ENCODE measurements at places on chromosomes 11 and 22.

- no peak for DNase-seq
Measured at GRCh38 chr11:1502168-1502953, 15.8 kb upstream of the MOB2 start.

GRCh38 chr22:39522567-39523300, 2.4 kb downstream of the ATF4 start:
- DNase-seq, result no peak

- DNase-seq, result no peak
Measured at GRCh38 chr11:3001496-3001895, 9.4 kb upstream of the NAP1L4 start.

DNA sequence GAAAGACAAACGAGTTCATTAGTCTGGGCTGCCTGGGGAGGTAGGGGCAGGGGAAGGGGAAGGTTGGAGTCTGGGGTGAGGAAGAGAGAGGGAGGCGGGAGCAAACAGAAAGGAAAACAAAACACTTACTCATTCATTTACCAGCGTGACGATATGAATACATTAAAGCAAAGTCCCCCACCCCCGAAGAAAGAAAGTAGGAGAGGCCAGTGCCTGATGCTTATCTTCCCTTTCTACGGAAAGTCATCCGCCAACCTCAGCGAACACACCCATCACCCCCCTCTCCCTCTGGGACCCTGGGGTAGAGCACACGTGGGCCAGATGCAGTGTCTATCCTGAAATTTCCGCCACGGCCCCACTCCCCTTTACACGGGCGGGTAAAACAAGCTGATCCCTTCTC, 13.7 kb downstream of the ABCC8 start:
- no peak for DNase-seq

- DNase-seq, result no peak
Measured at GRCh38 chr11:133745791-133746190, 99.5 kb downstream of the SPATA19 start.

DNA sequence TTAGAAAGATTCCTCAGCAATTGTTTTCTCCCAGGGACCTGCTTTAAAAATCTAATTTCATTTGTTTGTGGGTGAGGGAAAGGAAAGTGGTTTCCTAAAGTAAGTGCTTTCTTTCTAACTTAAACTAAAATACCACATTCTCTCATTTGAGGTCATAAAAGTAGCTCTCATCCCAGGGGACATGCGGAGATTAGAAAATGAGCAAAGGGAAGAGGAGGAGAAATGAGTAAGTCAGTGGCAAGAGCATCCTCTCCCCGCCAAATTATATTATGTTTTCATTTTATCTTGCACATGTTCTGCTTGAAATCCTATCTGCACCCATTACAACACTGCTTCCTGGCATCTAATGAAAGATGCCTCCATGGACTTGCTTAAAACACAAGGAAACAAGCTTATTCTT, 191.4 kb downstream of the ARHGAP42 start:
- DNase-seq, result no peak

- DNase-seq, result no peak
Measured at GRCh38 chr11:114368918-114369680, 31.2 kb downstream of the C11orf71 start.

DNA sequence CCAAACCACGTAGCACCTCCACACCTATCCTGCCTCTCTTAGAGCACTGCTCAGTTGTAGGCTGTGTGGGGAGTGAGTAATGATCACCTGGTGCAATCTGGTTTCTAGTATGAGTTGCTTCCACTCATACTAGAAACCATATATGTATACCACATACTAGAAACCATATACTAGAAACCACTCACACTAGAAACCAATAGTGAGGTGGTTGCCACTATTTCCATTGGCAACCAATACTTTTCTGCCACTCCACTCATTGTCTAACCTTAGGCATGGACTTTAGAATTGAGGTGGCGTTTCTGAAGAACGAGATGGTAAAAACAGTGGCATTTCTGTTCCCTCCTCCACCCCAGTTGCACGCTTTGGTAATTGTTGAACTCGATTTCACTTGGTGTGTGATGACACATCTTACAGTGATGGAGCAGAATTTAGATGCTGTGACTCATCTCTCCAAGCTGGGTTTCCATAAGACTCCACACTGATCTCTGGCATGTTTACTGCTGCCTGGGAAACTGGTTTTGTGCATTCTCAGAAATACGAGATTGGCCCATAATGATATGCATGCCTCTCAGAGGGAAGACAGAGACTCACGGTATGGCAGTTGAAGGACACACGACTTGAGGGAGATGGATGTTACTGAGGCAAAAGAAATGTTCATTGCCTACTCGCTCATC, 82.9 kb downstream of the KIRREL3 start:
- DNase-seq, result no peak

- no peak for DNase-seq
Measured at GRCh38 chr11:130675371-130675821, 227.0 kb downstream of the ADAMTS15 start.

DNA sequence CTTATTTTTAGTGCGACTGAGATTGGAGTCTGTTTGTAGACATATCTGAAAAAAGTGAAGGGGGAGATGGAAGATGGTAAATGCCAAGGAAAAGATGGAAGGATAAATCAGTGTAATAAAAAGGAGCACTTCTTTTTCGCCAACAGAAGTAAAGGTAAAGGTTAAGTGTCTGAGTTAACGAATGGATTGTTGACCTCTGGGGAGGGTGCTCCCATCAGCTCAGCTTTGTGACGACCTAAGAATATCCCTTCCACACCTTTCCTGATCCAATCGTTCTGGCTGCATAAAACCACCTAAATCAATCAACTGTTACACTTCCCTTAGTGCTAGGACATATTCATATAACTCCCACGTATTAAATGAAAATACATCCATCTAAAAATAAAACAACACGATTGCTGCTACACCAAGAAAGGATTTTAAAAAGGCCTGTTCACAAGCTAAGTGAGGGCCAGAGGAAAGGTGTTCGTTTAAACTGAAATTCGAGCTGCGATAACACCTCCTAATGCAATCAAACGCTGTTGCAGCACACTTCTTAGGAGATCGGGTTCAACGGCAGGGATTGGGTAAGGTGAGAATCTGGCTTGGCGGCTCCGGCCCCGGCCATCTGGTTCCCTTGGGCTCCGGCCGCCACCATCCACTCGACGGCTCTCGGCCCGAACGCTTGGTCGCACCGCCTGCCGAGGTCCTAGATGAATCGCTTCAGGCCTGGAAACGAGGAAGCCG, 658 bp downstream of the C11orf71 start:
- DNase-seq, result no peak

- no peak for DNase-seq
Measured at GRCh38 chr11:21622995-21623394, 569.9 kb upstream of the ANO5 start.

GRCh38 chr11:134120143-134120850, 51.4 kb downstream of the JAM3 start:
- DNase-seq, result no peak

DNA sequence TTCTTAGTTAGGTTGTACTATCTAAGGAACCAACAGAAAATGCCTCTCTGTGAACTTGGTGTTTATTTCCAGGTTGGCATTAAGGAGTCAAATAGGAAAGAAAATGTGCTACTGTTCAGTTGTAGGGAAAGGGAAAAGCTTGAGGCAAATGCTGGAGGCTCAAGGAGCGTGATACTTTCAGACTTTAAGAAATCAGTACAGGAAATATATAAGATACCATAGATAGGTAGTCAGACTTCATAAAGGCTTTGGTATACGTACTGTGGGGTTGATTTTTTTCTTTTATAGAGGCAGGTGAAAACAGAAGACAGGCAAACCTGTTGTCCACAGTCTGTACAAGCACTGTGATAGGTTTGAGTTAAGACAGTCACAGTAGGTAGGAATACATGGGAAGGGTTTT, 30.8 kb downstream of the EP300 start:
- DNase-seq, result no peak

GRCh38 chr11:27370374-27370773, 7.4 kb upstream of the CCDC34 start:
- no peak for DNase-seq

GRCh38 chr11:74000307-74001133, 8.4 kb downstream of the UCP3 start:
- DNase-seq, result no peak

DNA sequence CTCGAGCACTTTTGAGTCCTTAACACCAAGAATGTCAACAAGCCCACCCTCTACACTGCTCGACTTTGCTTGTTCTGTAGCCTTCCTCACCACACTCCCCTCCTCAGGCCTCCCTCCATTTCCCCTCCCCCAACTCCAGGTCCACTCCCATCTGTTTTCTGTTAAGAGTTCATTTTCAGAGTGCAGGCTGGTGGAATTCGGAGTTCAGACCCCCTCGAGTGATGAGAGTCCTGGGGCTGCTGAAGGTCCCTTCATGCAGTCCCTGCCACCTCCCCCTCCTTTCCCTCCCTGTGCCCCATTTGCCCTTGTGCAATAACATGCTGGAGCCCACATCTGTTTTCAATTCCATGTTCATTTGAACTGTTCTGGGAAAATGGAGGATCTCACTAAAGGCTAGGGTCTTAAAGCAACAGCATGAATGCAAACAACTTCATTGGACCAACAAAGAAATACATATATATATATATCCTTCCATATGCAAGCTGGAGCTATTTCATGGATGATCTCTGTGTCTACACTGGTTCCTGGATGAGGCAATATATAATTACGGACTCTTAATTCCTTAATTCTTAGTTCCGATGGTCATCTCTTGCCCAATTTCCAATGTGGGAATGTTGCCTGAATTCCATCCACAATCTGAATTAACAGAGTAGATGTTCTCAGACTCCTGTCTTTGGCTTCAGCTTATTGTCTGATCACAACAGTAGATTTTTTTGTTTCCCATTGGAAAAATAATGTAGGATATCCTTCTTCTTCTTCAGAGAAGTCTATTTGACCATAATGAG, 340.4 kb downstream of the ETS1 start:
- no peak for DNase-seq

GRCh38 chr22:28034760-28035401, 115.8 kb upstream of the PITPNB start:
- no peak for DNase-seq

DNA sequence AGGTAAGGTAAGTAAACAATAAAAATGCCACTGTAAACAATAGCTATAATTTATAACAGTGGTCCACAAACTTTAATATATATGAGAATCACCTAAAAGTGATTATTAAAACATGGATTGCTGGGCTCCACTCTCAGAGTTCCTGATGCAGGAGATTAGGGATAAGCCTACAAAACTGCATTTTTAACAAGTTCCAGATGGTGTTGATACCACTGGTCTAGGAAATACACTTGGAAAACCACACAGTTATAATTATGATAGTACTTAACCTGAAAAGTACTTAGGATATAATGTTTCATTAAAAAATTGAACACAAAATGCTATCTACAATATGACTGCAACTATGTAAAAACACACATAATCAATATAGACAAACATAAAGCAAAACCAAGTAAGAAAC, 20.4 kb downstream of the FCHSD2 start:
- no peak for DNase-seq

GRCh38 chr11:78270971-78271370, 82.3 kb downstream of the USP35 start:
- no peak for DNase-seq

- DNase-seq, result no peak
Measured at GRCh38 chr11:8085011-8085645, 4.1 kb downstream of the TUB start.

- DNase-seq, result no peak
Measured at GRCh38 chr11:104594228-104594958, 303.9 kb downstream of the CASP12 start.

DNA sequence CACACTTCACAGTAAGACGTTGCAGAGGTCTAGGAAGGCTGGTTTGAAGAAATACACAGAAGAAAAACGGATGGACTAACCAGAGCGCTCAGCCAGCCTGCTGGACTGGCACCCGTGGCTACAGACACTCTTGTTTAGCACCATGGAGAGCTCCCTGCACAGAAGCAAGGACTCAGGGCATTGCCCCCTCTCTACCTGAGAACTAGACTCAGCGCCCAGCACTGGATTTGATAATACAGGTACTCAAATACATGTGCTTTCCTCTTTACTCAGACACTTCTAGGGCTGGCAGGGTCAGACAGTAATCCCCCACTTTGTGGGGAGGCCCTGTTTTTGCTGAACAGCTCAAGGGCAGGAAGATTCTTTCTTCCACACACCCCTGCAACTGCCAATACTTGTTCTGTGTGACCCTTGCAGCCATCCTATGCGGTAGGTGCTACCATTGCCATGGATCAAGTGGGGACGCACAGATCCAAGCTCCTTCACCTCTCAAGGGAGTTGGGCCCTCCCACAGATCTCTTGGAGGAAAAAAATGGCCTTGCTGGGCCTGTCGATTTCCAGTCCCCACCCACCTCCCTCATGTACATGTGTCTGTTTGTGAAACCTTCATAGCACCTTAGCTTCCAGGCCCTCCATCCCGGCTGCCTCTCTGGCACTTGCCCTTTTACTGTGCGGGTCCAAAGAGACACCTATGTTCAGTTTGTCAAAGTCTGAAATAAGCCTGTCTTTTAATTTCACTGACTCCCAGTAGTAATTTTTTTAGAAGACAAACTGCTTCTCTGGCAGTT, 5.1 kb upstream of the P2RX6 start:
- DNase-seq, result no peak

DNA sequence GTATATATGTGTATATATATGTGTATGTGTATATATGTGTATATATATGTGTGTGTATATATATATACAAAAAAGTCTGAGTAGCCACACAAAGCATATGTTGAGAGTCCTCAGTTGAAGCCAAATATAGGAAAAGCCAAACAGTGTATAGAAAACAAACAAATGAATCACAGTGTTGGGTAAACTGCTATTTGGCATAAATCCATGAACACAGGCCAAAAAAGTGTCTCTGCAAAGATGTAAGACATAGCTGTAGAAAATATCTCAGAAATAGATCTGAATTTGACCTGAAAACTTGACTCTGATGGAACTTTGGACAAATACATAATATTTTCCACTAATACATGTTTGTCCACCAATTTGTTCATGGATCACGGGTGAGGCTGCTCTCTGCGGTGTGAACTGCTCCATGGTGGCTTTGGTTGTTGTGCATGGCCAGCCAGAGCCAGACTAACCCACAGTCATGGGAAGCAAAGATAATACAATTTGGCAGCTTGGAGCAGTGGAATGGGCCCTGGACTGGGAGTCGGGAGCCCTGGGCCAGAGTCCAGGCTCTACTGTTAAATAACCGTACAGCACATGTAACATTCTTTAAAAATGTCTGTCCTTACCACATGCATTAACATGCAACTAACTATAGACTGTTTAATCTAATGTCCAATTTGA, 76.9 kb upstream of the EED start:
- no peak for DNase-seq

- DNase-seq, result no peak
Measured at GRCh38 chr22:39959640-39960447, at the start of gene TMA7B. Gene TMA7B, plus strand, starts transcription at chr22:39960397. Its CDS starts 3,978 bp downstream, at chr22:39964375.

DNA sequence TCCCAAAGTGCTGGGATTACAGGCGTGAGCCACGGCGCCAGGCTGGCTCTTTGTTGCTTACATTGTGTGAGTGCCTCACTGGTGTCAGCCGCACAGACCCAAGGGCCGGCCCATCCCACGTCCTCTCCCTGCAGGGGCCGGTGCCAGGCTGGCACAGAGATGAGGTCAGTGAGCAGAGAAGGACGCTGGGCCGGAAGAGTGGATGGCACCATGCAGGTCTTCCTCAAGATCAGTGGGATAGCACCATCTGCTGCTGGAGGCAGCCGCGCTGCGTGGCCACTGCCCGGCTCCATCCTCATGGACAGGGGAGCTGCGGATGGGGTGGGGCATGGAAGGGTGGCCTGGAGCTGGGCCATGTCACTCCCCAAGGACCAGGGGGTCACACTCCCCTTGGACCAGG, 22.0 kb upstream of the FGF4 start:
- DNase-seq, result no peak

Measured in stimulated activated CD8-positive, alpha-beta memory T cell treated with anti-CD3 and anti-CD28 coated beads, Interleukin-4, amount 100 ng/mL, for 1 hour (primary cell).